ENCODE measurements at places on chromosomes 16 and 17.
A peak's percentile ranks its signal among the peaks of the same experiment; 100 is the strongest.

DNA sequence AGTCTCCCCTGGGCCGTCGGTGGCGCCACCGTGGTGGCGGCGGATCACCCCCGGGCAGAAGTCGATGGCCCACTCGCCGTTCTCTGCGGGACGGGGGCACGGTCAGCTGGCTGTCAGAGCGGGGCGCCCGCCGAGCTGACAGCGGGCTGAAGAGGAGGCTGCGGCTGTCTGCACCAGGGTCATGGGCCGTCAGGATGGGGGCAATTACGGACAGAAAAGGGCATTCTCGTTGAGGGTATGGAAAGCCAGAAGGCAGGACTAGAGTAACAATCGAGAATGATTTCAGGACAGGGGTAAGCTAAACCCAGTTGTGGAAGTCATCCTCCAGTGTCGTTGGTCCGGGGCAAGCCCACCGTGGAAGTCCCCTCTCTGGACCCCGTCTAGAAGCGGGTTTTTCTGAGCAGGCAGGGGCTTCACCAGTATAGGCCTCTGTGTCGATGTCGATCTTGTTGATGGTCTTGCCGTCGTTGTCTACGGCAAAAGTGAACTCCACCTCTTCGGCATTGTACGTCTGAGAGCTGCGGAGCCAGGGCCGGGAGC is 1.7 kb downstream of the CHRNE start:
- no peak for DNase-seq

- no peak for DNase-seq
Observed at GRCh38 chr17:49316889-49317675, 45.0 kb downstream of the ZNF652 start.

GRCh38 chr17:63706336-63707082 is 6.6 kb upstream of the LIMD2 start:
- peak; percentile 39 for DNase-seq

GRCh38 chr17:73710095-73710592 is 65.9 kb upstream of the SDK2 start:
- DNase-seq, result peak; percentile 67

- peak; percentile 67 for DNase-seq
Observed at GRCh38 chr16:3214904-3215600, 19.9 kb downstream of the ZNF200 start.

- no peak for DNase-seq
Observed at GRCh38 chr17:83057793-83058265, 21.6 kb upstream of the METRNL start.

- DNase-seq, result no peak
Observed at GRCh38 chr17:44928950-44929720, 13.8 kb upstream of the GFAP start.

- no peak for DNase-seq
Observed at GRCh38 chr16:53756275-53756996, 52.5 kb downstream of the FTO start.

GRCh38 chr17:16155536-16155935 is 59.8 kb downstream of the NCOR1 start:
- DNase-seq, result no peak

- no peak for DNase-seq
Observed at GRCh38 chr17:67476787-67477335, 99.8 kb downstream of the PITPNC1 start.

GRCh38 chr16:2490190-2491105 is 15.5 kb downstream of the TBC1D24 start:
- no peak for DNase-seq

GRCh38 chr17:79045001-79045729 is 21.2 kb downstream of the C1QTNF1 start:
- no peak for DNase-seq

DNA sequence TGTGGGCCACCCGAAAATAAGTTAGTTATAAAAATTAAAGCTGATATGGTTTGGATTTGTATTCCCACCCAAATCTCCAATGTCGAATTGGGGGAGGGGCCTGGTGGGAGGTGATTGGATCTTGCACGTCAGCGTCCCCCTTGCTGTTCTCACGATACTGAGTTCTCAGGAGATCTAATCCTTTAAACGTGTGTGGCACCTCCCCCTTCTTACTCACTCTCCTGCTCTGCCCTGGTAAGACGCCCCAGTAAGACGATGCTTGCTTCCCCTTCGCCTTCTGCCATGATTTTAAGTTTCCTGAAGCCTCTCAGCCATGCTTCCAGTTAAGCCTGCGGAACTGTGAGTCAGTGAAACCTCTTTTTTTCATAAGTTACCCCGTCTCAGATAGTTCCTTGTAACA is 35.4 kb downstream of the SYCE1L start:
- no peak for DNase-seq

DNA sequence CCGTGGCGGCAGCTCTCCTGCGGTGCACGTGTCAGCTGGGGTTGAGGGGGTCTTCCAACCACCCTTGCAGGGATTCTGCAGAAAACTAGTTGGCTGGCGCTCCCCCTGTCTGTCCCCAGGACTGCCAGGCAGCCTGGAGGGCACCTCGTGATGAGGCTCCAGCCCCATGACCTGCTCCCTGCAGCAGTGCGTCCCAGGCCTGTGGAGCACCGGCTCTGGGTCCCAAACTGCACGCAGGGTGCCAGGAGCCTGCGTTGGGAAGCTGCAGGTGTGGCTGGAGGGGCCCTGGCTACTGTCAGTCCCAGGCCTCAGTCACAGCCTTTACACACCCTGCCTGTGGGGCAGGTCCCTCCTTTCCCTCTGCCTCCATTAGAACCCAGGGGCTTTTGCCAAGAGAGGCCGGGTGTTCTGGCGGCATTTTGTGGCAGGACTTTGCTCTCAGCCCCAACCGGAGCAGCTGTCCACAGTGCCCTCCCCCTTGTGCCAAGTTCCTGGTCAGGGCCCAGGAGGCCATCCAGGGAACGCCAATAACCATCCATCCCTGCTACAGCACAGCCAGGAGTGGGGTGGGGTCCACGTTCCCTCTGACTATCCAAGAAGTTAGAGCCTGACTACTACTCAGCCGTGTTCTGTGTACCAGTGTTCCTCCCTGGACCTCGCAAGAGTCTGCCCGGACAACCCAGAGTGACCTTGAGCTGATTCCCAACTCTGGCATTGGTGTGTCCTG is 9.2 kb downstream of the CHMP6 start:
- no peak for DNase-seq

DNA sequence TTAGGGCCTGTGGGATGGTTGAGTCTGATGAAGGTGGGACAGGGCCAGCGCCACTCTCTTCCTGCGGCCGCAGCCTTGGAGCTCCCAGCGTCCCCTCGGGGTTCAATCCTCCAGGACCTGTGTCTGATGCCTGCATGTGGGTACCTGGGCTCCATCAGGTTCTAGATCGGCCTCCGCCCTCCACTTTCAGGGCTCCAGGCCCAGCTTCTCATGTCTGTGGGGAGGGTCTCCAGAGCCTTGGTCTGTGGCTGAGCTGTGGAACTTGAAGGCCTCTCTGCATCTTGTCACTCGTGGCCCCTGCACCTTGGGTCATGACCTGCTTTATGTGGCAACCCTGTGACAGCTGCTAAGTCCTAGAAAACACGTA is 89.8 kb upstream of the ZNF750 start:
- no peak for DNase-seq

DNA sequence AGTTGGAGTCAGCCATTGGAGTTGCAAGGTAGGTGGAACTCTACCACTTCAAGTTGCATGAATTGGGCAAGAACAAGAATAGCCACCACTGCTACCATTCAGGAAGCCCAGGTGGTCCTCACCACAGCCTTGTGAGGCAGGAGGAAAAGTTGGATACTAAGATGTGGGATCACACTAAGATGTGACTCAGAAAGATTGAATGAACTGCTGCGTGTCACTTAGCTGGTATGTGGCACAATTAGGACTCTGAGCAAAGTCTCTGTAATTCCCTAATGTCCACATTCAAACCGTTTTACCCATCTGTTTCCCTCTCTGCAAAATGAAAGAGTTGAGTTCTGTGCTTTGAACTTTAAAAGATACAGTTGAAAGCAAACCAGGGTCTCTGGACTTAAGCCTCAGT is 44.7 kb upstream of the HS3ST3A1 start:
- no peak for DNase-seq

DNA sequence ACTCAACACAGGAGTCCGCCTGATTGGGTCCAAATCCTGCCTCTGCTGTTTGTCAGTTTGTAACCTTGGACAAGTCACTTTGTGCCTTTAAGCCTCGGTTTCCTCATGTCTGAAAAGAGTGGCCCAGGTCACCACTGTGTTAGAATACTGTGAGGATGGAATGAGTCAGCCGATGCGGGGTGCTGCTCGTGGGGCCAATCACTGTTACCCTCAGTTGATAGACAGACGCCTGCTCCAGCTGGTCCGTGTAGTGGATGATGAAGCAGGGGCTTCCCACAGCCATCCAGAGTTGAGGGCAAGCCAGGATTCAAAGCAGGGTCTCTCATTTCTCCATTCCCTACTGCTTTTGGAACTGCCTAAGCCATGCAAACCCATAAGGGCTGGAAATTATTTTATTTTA is 5.8 kb downstream of the FBXL19 start:
- no peak for DNase-seq

GRCh38 chr16:15451098-15451731 is 16.8 kb downstream of the BMERB1 start:
- DNase-seq, result no peak

DNA sequence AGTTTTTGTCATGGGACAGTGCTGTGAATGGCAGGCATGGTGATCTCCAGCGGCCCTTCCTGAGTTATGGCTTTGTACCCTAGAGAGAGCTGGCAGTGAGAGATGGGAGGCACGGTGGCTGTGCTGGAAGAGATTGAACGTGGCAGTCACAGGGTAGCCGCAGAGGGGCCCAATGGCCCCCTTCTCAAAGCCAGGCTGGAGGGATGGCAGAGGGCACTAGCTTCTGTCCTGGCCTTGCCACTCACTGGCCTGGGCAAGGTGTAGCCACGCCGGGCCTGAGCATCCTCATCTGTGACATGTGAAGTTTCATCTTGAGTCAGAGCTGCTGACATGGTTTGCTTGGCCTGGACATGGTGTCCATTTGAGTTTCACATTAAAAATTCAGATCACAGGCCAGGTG is 3.9 kb upstream of the ATP2A1 start:
- DNase-seq, result no peak

- peak; percentile 64 for DNase-seq
Observed at GRCh38 chr17:2023692-2024571, 1.2 kb downstream of the RTN4RL1 start.

DNA sequence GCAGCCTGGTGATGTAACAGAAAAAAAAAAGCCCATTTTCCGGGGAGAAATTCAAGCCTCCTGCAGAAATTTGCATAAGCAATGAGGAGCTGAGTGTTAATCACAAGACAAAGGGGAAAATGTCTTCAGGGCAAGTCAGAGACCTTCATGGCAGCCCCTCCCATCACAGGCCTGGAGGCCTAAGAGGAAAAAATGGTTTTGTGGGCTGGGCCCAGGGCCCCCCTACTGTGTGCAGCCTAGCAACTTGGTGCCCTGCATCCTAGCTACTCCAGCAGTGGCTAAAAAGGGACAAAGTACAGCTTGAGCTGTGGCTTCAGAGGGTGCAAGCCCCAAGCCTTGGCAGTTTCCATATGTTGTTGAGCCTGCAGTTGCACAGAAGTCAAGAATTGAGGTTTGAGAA is 49.7 kb downstream of the AHSP start:
- DNase-seq, result no peak

DNA sequence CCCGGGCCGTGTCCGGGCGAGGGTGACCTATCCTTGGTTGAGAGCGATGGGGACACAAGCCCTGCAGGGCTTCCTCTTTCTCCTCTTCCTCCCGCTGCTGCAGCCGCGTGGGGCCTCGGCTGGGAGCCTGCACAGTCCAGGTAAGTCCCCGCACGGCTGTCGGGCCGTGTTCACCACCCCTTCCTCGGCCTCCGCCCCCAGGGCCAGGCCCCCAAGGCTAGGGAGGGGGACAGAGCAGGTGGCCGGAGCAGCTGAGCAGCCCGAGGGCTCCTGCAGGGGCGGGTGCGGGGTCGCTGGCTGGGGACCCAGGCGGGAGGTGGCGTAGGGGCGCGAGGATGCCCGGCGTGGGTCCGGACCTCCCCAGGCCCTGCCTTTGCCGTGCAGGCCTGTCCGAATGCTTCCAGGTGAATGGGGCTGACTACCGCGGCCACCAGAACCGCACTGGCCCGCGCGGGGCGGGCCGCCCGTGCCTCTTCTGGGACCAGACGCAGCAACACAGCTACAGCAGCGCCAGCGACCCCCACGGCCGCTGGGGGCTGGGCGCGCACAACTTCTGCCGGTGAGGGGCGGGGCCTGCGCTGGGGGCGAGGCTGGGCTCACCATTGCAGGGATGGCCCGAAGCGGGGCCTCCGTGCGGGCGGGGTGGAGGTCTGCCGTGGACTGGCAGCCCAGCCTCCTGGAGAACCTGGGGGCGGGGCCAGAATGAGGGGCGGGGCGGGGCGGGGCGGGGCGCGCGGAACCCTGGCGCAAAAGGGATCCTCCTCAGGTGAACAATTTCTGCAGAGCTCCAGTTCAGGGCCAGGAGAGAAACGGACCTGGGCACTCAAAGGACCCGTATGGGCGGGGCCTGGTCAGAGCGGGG is 631 bp downstream of the KREMEN2 start:
- DNase-seq, result peak; percentile 72

GRCh38 chr17:66777689-66778225 is 57.2 kb upstream of the CACNG5 start:
- DNase-seq, result no peak

DNA sequence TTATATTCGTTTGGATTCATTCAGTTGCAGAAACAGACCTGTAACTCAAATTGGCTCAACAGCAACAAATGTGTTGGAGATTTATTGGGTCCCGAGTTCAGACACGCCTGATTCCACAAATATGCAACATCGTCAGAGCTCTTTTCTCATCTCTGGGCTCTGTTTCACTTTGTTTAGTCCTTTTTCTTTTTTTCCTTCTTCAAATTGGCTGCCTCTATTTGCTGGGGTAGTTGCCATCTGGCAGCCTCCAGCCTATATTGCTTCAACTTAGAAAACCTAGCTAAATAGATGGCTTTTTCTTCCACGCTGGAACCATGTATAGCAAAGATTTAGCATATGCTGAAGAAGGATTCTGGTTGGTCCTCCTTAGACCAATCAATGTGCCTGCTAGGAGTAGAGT is 398.5 kb downstream of the RBFOX1 start:
- DNase-seq, result no peak

GRCh38 chr17:7246779-7247178 is 4.5 kb upstream of the GABARAP start:
- DNase-seq, result no peak

- no peak for DNase-seq
Observed at GRCh38 chr17:17479209-17479608, 2.4 kb downstream of the MED9 start.

All from CD4-positive, alpha-beta T cell treated with Interleukin-10 for 1 hour (primary cell).